ENCODE measurements at places on chromosomes 3 and 15. TPM values are rescaled to one million over a fixed set of nuclear protein-coding genes. Genes with fewer than 3 reads are reported as not detected.

LDHAL6B gene
- total RNA-seq: not detected

KATNBL1 gene
- total RNA-seq: 35.6 TPM

CPN2 gene
- total RNA-seq: not detected

SERPINI2 gene
- 0.74 TPM for total RNA-seq

POLQ gene
- 0.17 TPM for total RNA-seq

BCL6 gene
- total RNA-seq: 29.5 TPM

TGM4 gene
- total RNA-seq: not detected

ANKUB1 gene
- not detected for total RNA-seq

GRCh38 chr3:98343647-98344507 lies 9.8 kb upstream of the OR5K4 start:
- no peaks in the 10 kb centered on the region for H3K4me1 ChIP-seq
- H3K36me3 ChIP-seq: no peaks in the 10 kb centered on the region
- no peak overlapping the region for H3K27ac ChIP-seq
- H3K27me3 ChIP-seq: no peaks in the 10 kb centered on the region
- no peak overlapping the region for H3K4me3 ChIP-seq

GRCh38 chr3:161082063-161082462 lies 23.1 kb downstream of the B3GALNT1 start:
- no peaks in the 10 kb centered on the region for H3K36me3 ChIP-seq
- no peak for DNase-seq
- H3K4me1 ChIP-seq: no peaks in the 10 kb centered on the region
- H3K4me3 ChIP-seq: no peak overlapping the region
- H3K27ac ChIP-seq: no peak overlapping the region

- no peak overlapping the region for H3K4me3 ChIP-seq
- H3K4me1 ChIP-seq: no peaks in the 10 kb centered on the region
- H3K27me3 ChIP-seq: no peaks in the 10 kb centered on the region
- no peak for DNase-seq
- H3K36me3 ChIP-seq: peaks cover 33% of the 10 kb centered on the region
- no peak overlapping the region for H3K27ac ChIP-seq
Observed at GRCh38 chr3:12507591-12508281, 23.5 kb downstream of the TSEN2 start.

GRCh38 chr3:88661433-88661824 lies 446.0 kb upstream of the EPHA3 start:
- H3K4me3 ChIP-seq: no peak overlapping the region
- no peak overlapping the region for H3K27ac ChIP-seq
- H3K27me3 ChIP-seq: no peaks in the 10 kb centered on the region

GRCh38 chr3:122255757-122256439 lies 69.2 kb upstream of the CSTA start:
- no peak overlapping the region for H3K27ac ChIP-seq
- H3K4me3 ChIP-seq: no peak overlapping the region
- H3K4me1 ChIP-seq: no peaks in the 10 kb centered on the region
- no peaks in the 10 kb centered on the region for H3K36me3 ChIP-seq

DNA sequence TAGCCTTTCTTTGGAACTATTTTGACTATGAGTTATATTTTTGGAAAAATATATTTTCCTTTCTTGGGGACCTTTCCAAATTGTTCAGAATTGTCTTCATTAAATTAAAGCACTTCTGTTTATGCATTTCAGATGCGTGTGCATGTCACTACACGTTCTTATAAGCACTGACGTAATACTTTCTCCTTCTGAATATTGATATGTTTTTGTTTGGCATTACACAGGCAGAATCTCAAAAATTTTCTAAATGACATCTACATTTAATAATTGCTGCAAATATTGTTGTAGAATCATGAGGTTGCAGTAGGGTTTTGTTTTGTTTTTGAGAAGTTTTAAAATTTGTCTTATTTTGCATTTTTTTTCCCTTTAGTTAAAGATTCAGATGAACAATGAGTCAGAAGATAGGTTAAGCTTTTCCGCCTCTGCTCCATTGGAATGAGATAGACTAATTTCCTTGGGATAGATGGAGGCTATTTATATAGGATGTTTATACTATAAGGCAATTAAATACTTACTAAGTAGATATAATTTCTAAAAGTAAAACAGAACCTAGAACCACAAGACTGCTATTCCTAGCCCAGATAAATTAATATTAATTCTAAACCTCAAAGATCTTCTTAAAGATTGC lies 110.8 kb downstream of the MBNL1 start:
- no peaks in the 10 kb centered on the region for H3K27me3 ChIP-seq
- peaks cover 46% of the 10 kb centered on the region for H3K4me1 ChIP-seq
- no peak overlapping the region for H3K4me3 ChIP-seq
- H3K27ac ChIP-seq: peak overlapping the region; percentile 44
- no peak for DNase-seq

- H3K4me3 ChIP-seq: no peak overlapping the region
- H3K4me1 ChIP-seq: no peaks in the 10 kb centered on the region
- no peak for DNase-seq
- H3K27ac ChIP-seq: no peak overlapping the region
- no peaks in the 10 kb centered on the region for H3K27me3 ChIP-seq
- no peaks in the 10 kb centered on the region for H3K36me3 ChIP-seq
Observed at GRCh38 chr3:55955891-55956477, 468.9 kb upstream of the WNT5A start.

DNA sequence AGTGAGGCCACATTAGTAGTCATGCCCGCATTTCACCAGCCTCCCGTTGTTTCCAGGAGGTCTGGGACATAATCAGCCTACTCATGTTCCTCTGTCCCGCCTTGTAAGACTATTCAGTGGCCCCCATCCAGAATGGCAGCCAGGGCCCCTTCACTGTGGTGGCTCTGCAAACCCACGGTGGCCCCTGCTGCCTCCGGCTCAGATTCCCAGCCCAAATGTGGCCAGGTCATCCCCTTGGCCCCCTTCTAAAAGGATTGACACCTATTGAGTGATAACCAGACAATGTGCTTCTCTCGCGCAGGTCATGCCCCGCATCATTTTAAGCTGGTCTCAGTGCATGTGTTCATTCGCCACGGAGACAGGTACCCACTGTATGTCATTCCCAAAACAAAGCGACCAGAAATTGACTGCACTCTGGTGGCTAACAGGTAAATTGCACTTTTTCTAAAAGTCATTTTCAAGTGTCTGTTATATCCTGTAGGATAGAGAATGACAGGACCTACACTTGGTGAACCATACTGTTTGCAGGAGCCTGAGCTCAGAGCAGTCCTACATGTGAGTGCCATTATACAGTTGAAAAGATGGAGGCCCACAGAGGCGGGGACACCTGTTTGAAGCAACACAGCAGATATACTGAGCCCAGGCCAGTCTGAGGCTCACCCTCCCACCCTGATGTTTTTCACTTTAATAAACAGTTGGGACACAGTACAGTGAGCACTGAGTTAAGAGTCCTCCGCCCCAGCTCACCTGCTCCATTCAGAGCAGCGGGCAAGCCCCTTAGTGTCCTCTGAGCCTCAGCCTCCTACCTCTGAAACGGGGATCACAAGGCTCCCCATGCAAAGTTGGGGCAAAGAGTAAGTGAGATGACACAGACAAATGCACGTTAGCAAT lies 47.7 kb downstream of the PXYLP1 start:
- no peak overlapping the region for H3K4me3 ChIP-seq
- H3K4me1 ChIP-seq: peaks cover 10% of the 10 kb centered on the region
- peak; percentile 46 for DNase-seq
- H3K27ac ChIP-seq: no peak overlapping the region
- no peaks in the 10 kb centered on the region for H3K27me3 ChIP-seq
- H3K36me3 ChIP-seq: no peaks in the 10 kb centered on the region

DNA sequence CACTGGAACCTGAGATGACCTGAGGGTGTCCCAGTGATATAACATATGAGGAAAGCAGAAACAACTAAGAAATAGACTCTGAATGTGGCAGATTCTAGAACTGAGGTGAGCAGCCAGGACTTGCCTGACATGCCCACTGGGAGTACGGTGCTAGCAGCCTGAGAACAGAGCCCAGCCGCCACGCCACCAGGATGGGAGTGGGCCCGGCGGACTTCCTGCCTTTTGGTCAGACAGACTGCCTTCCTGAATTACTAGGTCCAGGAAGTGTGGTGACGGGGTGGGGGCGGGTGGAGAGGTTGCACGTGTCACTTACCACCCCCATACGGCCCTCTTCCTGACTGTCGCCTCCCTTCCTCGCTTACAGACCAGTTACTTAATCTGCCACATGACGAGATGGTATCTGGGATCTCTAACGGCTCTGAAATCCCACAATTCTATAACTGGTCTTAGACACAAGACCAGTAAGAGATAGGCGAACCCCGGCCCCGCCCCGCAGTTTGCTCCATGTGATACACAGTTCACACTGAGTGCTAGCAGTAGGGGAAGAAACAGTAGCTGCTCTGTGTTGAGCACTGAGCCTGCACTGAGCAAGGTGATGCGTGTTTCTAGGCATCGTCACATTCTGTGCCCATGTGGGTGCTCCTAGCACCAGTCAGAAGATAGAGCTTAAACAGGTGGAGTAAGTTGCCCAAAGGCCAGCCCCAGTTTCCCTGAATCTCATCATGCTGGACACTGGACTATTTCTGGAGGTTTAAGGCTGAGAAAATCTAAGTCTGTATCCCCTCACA lies 95.7 kb downstream of the CPN2 start:
- H3K27me3 ChIP-seq: no peaks in the 10 kb centered on the region
- DNase-seq: peak; percentile 26
- H3K4me3 ChIP-seq: peak overlapping the region; percentile 42
- peak overlapping the region; percentile 56 for H3K27ac ChIP-seq
- no peaks in the 10 kb centered on the region for H3K36me3 ChIP-seq

DNA sequence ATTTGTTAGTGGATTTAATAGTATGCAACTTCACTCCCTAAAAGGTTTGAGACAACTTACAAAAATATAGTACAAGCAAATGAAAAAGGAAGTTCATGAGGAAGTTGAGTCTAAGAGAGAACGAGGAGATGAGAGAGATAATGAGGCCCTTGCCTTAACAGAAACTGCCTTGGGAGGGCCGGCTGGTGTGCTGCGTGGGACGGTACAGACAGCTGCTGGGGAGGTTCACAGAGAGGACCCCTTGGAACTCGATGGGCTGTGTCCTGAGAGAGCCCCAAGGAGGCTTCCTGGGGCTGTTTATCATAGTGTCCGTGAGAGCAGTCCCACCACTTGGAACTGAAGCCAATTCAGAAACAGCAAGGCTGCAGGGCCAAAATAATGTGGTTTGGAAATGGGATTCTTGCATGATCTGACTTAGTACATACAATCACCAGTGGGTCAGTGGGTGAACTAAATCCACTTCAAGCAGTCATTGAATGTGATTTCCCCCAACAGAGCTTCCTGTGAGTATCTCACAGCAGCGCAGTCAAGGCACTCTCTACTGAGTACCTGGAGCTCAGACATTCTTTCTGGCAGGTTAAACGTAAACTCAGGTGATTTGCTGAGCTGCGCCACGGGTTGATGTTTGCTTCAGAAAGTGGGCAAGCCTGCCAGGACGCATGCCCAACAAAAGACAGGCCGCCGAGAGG lies 90.8 kb downstream of the CRTC3 start:
- H3K4me3 ChIP-seq: peak overlapping the region; percentile 32
- peak overlapping the region; percentile 53 for H3K27ac ChIP-seq
- peak; percentile 31 for DNase-seq
- H3K36me3 ChIP-seq: no peaks in the 10 kb centered on the region
- peaks cover 18% of the 10 kb centered on the region for H3K4me1 ChIP-seq
- H3K27me3 ChIP-seq: no peaks in the 10 kb centered on the region

GRCh38 chr3:117308756-117309155 lies 599.2 kb downstream of the TUSC7 start:
- no peaks in the 10 kb centered on the region for H3K36me3 ChIP-seq
- no peak for DNase-seq
- no peaks in the 10 kb centered on the region for H3K4me1 ChIP-seq
- H3K27me3 ChIP-seq: no peaks in the 10 kb centered on the region
- no peak overlapping the region for H3K27ac ChIP-seq
- no peak overlapping the region for H3K4me3 ChIP-seq

- no peak overlapping the region for H3K4me3 ChIP-seq
- no peak for DNase-seq
- no peaks in the 10 kb centered on the region for H3K36me3 ChIP-seq
- H3K4me1 ChIP-seq: peaks cover 9% of the 10 kb centered on the region
Observed at GRCh38 chr3:72659596-72659995, 188.6 kb downstream of the SHQ1 start.

GRCh38 chr3:170021083-170021482 lies 16.7 kb upstream of the GPR160 start:
- no peak overlapping the region for H3K4me3 ChIP-seq
- peak; percentile 21 for DNase-seq
- peaks cover 9% of the 10 kb centered on the region for H3K4me1 ChIP-seq
- H3K36me3 ChIP-seq: no peaks in the 10 kb centered on the region
- H3K27ac ChIP-seq: no peak overlapping the region
- no peaks in the 10 kb centered on the region for H3K27me3 ChIP-seq

- no peak overlapping the region for H3K27ac ChIP-seq
- no peak for DNase-seq
- no peaks in the 10 kb centered on the region for H3K27me3 ChIP-seq
- H3K4me3 ChIP-seq: no peak overlapping the region
- H3K36me3 ChIP-seq: no peaks in the 10 kb centered on the region
Observed at GRCh38 chr3:66259566-66260255, 38.9 kb downstream of the SLC25A26 start.

DNA sequence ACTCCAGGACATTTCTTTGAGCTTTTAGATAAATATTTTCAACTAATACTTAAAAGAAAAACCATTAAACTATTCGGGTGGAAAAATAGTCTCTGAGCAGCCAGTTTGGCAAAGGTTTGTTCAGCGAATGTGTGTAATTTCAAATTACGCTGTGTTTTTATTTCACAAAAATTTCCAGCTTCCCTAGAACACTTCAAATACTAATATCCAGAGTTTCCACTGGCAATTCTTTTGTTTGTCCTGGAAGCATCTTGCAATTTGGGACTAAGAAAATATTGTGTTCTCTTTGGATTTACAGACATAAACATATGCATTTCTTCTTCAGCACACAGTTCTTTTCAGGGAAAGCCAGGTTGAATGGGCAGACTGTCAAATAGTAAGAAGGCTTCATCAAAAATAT lies 61.9 kb downstream of the MDFIC2 start:
- H3K4me1 ChIP-seq: no peaks in the 10 kb centered on the region
- H3K27ac ChIP-seq: no peak overlapping the region
- H3K4me3 ChIP-seq: no peak overlapping the region
- no peak for DNase-seq
- no peaks in the 10 kb centered on the region for H3K36me3 ChIP-seq

DNA sequence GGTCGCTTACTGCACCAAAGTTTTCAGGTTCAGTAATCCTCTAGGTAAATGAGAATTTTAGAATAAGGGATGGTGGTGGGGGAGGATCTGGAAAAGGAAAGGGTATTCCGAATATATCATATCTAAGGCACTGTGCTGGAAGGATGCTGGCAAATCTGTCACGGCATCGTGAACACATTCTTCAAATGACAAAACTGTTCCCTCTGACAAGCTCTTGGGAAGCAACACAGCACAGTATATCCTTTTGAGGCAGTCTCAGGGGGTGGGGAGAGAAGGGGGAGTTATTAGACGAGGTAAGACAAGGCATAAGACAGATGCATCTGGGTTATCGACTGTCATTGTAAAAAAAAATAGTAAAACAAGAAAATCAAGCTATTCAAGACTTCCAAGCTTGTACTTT lies 289.6 kb upstream of the LRRN1 start:
- H3K4me1 ChIP-seq: no peaks in the 10 kb centered on the region
- no peaks in the 10 kb centered on the region for H3K27me3 ChIP-seq
- no peak overlapping the region for H3K27ac ChIP-seq
- H3K36me3 ChIP-seq: no peaks in the 10 kb centered on the region
- no peak for DNase-seq
- H3K4me3 ChIP-seq: no peak overlapping the region

GRCh38 chr15:79535536-79535935 lies 103.4 kb downstream of the MINAR1 start:
- H3K4me3 ChIP-seq: no peak overlapping the region
- H3K27ac ChIP-seq: no peak overlapping the region
- no peak for DNase-seq
- no peaks in the 10 kb centered on the region for H3K4me1 ChIP-seq

All from naive thymus-derived CD4-positive, alpha-beta T cell (primary cell).